ENCODE measurements at places on chromosomes 2 and 18.
A peak's percentile ranks its signal among the peaks of the same experiment; 100 is the strongest.

DNA sequence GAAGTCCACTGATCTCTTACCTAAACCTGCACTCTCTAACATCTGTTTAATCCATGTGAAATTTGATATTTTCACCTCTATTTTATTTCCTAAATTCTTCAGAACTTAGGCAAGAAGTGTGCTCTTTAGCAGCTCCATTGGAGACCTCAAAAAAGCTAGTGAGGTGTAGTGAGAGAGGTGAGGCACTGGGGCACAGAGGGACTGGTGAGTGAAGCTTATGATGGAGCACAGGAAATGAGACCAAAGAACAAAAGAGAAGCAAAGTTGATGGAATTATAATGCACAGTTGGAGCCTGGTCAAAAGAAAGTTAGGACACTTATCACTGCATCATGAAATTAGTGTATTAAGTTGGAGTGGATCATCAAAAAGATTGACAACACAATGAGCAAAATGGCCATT, 1050.7 kb upstream of the NRXN1 start:
- DNase-seq, result peak; percentile 68

DNA sequence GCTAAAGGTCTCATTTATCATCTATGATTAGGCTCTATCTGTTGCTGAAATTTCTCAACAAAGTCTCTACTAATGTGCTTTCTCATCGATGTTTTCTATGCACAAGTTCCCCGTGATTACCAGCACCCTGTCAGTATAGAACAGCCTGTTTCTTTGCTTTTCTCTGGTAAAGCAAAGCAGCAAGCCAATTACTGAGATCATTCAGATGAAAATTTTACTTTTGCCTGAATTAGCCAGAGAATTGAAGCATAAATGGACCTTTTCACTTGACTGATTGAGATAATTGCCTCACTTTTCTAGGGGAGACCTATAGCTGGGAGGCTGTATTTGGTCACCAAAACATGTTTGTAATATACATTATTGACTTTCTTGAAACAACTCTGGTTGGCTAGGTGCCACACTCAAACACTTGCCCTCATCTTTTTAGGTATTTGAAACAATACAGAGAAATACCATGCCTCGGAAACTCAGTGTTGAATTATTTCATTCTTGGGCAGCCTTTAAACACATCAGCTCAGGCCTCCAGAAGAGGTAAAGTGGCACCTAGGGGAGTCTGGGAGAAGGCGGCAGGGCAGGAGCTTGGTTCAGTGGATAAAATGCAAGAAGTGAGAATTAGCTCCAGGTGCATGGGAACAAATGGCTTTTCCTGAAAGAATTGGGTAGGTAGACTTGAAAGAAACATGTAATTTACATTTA, 96.2 kb downstream of the GALNT3 start:
- DNase-seq, result peak; percentile 57

- DNase-seq, result no peak
These were observed 334.3 kb downstream of the FIGN start for GRCh38 chr2:163401481-163401880.

DNA sequence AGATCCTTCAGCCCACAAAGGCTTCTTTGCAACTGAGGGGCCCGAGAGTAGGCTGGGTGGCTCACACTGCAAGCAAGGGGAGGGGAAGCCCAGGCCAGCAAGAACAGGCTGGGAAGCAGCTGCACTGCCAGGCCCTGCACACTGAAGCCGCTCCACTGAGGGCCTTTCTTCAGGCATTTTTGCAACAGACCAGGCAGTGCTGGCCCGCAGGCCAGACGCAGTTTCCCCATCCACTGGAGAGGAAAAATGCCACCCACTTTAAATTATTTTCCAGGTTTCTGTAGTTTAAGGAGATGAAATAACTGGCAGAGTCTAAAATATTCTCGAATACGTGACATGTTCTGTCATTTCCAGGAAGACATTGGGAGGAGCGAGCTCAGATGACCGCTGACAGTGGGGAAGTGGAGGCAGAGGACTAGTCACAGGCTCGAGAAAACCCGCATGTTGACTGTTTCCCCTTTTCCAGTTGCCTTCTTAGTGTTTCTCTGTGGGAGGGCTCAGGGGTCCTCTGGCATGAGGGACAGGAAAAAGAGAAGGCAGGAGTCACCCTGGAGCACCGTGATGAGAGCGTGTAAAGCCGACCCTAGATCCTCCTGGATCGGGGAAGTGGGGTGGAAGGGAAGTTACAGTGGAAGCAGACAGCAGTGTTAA, 53.3 kb upstream of the B3GNT7 start:
- DNase-seq, result no peak

DNA sequence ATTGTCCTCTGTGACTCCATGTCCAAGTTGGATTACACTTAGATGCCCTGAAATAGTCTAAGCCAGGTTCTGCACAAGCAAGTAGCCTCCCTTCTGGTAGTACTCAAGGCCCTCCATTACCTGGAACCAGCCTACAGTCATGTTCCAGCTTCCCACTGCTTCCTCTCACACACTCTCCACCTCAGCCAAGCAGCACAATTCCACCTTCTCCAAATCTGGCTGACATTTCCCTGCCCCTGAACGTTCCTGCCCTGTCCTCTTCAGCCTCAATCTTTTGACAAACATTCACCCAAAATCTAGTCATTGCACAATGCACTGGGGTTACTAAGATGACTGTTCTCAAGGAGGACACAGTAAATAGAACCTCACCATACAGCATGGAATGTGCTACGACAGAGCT, 95.3 kb upstream of the KLHL29 start:
- DNase-seq, result no peak

- DNase-seq, result no peak
These were observed 28.3 kb upstream of the PEX13 start for GRCh38 chr2:60989259-60989658.

Data from NCI-H1105 (cell line).